ENCODE measurements at places on chromosomes 5 and 9. TPM values are rescaled to one million over a fixed set of nuclear protein-coding genes. Genes with fewer than 3 reads are reported as not detected.

The SLC36A3 gene
- not detected for total RNA-seq

DNA sequence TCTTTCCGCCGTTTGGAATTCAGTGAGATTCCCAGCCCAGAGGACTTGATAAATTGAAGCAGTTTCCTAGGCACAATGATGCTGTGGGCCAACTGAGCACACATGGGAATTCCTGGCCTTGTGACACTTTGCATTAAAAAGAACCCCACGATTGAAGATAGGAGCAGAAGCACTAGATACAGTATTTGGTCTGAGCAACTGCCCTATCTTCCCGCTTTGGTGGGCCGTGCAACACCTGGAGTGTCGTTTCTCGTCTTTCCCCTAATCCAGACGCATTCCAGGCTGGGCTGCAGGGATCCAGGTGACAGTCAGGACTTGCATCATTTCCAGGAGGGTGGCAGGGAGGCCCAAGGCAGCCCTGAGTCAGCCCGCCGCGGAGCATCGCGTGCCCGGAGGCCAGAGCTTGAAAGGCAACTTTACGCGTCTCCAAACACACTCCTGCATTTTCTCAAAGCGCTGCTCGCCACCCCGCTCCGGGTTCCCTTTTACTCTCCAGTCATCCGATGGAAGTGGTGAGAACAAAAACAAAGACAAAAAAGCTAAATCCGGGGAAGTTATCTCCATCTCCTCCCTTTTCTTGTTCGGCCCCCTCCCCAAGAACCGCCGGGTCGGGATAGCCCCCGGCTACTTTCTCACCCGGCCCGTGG lies 753 bp upstream of the STC2 start:
- peak; percentile 54 for DNase-seq

- DNase-seq: no peak
Observed at GRCh38 chr5:59685793-59686192, 207.7 kb downstream of the PDE4D start.

DNA sequence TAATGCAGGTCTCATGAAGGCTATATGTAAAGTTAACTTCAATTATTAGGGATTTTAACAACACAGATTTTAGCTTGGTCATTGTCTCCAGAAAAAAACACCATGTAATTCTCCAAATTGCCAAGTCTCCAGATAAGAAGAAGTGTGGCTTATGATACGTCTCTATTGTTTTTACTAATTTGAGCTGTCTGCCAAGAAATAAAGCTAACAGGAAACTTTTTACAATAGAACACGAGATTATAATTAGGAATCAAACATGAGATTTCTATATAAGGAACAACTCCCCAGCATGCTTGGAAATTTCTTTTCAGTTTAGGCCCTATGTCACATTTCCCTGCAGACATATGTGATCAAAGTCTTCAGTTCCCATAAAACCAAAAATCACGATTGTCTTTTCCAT lies 142.7 kb downstream of the MCTP1 start:
- no peak for DNase-seq

- no peak for DNase-seq
Observed at GRCh38 chr9:110776221-110776620, 107.6 kb downstream of the MUSK start.

DNA sequence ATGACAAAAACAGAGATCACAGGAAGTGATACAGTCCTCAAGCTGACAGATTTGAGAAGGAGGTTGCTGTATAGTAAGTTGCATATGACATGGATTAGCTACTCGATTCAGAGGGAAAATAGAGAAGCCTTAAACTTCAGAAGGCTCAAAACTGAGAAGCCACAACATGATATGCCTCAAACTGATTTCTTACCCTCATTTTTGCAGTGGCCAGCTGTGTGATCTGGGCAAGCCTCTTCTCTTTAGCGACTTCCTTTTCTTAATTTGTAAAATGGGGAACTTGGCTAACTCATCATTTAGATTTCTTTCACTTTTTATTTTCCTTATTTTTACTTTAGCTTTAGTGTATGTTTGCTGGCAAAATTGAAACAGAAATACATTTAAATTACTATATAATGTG lies 421.1 kb downstream of the KIF4B start:
- DNase-seq: no peak

- DNase-seq: no peak
Observed at GRCh38 chr5:176630681-176631222, 277 bp downstream of the EIF4E1B start.

Measured in activated naive CD8-positive, alpha-beta T cell treated with anti-CD3 and anti-CD28 coated beads for 36 hours (primary cell).